Uterus (tissue), 4 donors: ENCODE measurements at places on chromosomes 7 and 10. TPM values are rescaled to one million over a fixed set of nuclear protein-coding genes. Genes with fewer than 3 reads are reported as not detected.
A peak's percentile ranks its signal among the peaks of the same experiment; 100 is the strongest.

Gene MOGAT3
- total RNA-seq = not detected

Gene COL13A1
- 3.6 TPM for total RNA-seq

Gene TSPAN33
- not detected for total RNA-seq

Gene UNCX
- total RNA-seq = not detected

Gene HIPK2
- 9.4 TPM for total RNA-seq

Gene NCF1
- total RNA-seq = 0.55 TPM

Gene CPA5
- total RNA-seq = not detected

Gene CYP26C1
- not detected for total RNA-seq

Gene AKR1C4
- not detected for total RNA-seq

Gene INSIG1
- total RNA-seq = 23.5 TPM

Gene EPO
- not detected for total RNA-seq

Gene ZCWPW1
- 6.1 TPM for total RNA-seq

Gene HABP2
- total RNA-seq = not detected

Gene CCL24
- not detected for total RNA-seq

- DNase-seq = no peak
Measured at GRCh38 chr7:158543840-158544239, 43.8 kb downstream of the PTPRN2 start.

DNA sequence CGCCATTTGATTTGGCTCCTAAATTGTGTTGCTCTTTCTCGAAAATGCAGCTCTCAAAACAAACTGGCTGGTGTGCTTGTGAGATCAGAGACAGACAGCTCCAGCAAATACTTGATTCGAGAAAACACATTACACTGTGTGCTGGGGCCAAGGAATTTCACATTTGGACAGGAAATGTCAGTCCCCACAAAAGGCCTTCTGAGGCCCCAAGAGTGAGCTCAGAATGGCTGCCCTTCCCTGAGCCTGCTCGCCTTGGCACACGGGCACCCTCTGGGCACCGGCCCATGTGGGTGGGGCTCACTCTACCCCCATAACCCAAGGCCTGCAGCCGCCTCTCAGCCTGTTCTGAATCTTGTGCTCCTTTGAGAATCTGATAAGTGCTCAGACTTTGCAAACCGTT is 13.9 kb upstream of the HSPA12A start:
- no peak for DNase-seq

GRCh38 chr10:17648243-17649035 is 4.5 kb downstream of the STAM start:
- no peak for DNase-seq

DNA sequence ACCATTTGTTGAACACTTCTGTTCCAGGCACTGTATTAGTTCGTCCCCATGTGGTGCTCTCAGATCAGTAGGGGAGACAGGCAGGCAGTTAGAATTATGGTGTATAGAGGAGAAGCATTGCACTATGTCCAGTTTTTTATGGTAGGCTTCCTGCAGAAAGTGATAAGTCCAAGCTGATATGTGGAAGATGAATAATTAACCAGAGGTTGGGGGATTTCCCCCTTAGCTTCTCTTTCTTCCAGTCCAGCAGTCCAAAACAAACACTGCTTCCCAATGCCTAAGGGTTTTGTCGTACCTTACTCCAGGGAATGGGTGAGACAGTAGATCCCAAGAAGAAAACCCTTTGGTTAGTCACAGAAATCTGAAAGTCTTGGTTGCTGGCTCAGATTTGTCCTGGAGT is 19.2 kb downstream of the HIF1AN start:
- no peak for DNase-seq

DNA sequence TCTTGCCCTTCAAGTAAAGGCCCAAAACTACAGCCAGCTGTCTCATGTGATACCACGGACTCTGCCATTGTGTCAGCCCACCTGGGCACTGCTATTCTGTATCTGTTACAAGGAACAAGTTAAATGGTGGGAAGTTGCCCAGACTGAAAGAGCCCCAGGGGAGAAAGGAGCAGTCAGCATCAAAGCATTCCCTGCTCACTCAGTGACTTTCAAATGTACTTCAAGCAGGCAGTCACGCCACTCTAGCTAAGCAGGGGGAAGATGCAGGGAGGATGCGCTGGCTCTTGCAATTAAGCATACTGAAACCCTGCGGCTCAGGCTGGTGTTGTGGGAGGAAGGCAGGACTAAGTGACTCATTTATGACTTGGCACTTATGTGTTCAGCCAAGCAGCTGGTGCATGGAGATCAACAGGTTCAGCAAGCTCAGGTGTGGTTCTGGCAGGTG is 1249.6 kb downstream of the TYW1 start:
- DNase-seq = no peak

- no peak for DNase-seq
Measured at GRCh38 chr7:87448388-87448787, 27.1 kb downstream of the ABCB4 start.

DNA sequence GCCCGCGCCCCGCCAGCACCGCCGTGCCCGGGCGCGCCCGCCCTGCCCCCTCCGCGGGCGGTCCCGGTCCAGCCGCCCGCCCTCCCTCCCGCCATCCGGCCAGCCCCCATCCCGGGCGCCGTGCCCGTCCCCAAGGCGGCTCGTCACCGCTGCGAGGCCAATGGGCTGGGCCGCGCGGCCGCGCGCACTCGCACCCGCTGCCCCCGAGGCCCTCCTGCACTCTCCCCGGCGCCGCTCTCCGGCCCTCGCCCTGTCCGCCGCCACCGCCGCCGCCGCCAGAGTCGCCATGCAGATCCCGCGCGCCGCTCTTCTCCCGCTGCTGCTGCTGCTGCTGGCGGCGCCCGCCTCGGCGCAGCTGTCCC is at the start of gene HTRA1:
Gene HTRA1, plus strand, starts transcription at position 187 of the 362 bp plus-strand sequence. Its CDS starts 100 bp downstream, at position 287.
- DNase-seq = peak; percentile 80

- no peak for DNase-seq
Measured at GRCh38 chr7:4720225-4720624, 38.1 kb downstream of the FOXK1 start.

- no peak for DNase-seq
Measured at GRCh38 chr7:155254018-155254417, 43.7 kb upstream of the INSIG1 start.

GRCh38 chr10:71575934-71576801 is 143.4 kb downstream of the C10orf105 start:
- DNase-seq = no peak

- DNase-seq = no peak
Measured at GRCh38 chr10:17516376-17516775, 62.0 kb upstream of the ST8SIA6 start.

- DNase-seq = no peak
Measured at GRCh38 chr7:99843808-99844207, 16.0 kb downstream of the CYP3A43 start.

DNA sequence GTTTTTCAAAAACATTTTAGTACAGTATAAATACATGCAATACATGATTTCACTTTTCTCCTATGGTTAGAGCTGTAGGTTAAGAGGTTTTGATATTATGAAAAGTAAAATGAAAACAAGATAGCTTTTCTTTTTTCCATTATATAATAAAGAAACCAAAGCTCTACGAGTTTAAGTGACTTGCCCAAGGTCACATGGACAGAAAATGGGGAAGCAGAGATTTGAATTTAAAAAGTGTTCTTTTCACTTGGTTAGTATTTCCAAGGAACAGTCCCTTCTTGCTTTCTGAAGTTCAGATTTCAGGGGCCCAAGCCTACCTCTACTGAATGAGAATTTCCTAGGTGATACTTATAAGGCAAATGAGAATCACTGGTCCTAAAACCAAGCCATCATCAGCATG is 13.2 kb upstream of the MAP3K8 start:
- no peak for DNase-seq

DNA sequence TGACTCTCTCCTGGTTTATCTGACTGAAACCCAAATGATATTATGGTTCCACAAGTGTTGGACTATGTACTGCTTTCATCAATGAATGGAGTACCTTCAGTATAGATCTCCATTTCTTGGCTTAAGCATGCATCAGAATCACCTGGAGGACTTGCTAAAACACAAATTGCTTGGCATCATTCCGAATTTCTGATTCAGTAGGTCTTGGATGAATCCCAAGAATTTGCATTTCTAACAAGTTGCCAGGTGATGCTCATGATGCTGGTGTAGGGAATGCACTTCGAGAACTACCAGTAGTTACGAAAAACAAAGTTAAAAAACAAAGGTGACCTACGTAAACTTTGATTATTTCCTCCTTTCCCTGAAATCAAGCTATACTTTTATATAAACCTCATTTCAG is 119.0 kb upstream of the FEZF1 start:
- DNase-seq = no peak

DNA sequence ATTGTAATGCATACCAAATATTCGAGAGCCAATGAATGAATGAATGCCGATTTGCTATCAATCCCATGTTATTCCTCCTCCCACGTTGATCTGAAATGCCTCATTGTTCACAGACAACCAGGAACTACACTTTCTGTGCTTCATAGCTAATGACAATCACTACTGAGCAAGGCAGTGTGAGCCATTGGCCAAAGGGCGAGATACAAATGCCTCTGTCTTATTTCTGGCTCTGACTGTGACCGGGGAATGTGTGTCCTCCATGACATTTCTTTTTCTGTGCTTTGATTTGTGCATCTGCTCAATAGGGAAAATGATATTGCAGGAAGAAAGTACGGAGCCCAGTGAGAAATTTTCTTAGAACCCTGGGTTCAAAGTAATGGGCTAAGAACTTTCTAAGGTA is 217.1 kb downstream of the CXCL12 start:
- DNase-seq = no peak

DNA sequence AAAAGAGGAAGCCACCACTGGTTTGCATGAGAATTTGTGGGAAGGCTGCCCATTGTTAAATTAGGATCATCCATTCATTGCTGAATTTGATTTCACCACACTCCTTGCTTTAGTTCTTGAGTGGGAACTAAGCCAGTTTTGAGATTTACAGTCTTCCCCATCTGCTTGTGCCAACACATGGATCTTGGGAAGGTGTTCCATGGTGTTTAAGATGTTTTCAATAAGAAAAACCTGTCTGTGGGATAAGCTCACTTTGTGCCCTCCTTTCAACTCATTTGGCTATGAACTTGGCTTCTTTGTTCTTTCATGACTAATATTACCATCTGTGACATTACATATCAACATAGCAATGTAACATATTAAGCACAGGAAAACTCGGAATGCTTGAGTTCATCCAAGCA is 73.2 kb downstream of the INHBA start:
- DNase-seq = no peak

DNA sequence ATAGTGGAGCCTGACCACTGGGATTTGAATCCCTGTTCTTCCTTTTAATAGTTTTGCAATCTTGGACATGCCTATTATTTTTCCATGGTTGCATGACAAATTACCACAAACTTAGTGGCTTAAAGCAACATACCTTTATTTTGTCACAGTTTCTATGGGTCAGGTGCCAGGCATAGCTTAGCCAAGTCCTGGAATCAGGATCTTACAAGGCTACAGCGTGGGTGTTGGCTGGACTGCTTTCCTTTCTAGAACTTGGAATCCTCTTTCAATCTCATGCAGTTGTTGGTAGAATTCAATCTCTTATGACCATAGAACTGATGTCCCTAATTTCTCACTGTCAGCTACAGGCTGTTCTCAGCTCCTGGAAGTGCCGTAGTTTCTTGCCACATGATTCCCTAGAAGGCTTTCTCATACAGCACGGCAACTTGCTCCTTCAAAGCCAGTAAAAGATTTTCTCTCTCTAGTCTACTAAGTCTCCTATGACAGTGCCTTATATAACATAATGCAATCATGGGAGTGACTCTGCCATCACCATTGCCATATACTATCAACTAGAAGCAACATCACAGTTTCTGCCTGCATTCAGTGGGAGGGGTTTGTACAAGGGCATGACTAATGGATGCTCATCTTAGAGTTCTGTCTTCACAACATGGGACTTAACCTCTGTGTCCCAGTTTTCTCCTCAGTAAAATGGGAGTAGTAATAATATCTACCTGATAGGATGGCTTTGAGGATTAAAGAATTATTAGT is 243.4 kb upstream of the FZD1 start:
- DNase-seq = no peak

DNA sequence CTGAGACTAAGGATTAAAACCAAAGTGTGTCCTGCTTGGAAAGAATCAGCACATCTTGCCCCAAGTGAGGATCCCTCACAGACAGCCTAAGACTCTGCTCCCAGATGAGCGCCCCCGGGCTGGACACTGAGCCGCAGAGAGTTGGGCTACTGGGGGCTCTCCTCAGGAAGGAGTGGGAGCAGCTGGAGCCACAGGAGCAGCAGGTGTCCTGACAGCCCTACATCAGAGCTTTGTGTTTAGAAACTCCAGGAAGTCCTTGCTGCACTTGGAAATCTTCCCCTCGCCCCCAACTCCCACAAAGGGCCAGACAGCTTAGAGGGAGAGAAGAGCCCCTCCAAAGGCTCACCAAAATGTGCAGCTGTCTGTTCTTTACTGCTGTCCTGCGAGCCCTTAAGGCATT is 172.2 kb downstream of the HERPUD2 start:
- no peak for DNase-seq

- DNase-seq = peak; percentile 55
Measured at GRCh38 chr7:150971242-150972022, 6.7 kb downstream of the KCNH2 start.

GRCh38 chr7:40105879-40106473 is 28.4 kb downstream of the MPLKIP start:
- DNase-seq = no peak

DNA sequence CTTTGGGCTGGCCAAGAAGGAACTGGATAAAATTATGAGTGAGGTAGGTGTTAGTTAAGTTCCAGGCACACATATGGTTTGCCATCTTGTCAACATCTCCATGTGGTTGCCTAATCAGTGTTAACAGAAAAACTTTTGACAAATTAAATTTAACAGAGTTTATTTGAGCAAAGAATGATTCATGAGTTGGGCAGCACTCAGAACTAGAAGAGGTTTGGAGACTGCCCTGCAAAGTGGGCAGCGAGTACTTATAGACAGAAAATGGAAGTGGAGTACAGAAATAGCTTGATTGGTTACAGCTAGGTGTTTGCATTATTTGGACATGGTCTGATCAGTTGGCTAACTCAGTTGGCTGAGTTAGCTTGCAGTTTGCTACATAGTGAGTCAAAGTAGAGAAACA is 37.5 kb upstream of the AGK start:
- DNase-seq = no peak

GRCh38 chr7:50068026-50068425 is 25.0 kb downstream of the ZPBP start:
- DNase-seq = no peak
